ENCODE measurements at places on chromosomes 3 and 15.

- no peak for DNase-seq
Measured at GRCh38 chr3:71672807-71673206, 52.4 kb downstream of the EIF4E3 start.

DNA sequence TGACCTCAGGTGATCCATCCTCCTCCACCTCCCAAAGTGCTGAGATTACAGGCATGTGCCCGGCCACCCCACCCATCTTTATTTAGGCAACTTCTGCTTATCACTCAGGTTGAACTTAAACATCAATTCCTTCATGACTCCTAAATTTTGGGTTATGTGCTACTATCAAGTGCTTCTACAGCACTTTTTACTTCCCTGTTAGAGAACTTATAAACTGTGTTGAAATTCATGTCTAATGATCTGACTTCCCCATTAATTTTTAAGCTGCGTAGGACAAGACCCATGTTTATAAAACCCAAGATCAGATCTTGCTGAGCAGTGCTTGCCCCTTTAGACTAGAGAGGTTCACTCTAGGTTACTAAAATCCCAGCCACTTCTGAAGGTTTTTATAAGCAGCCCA lies 266.2 kb upstream of the TPRG1 start:
- no peak for DNase-seq

DNA sequence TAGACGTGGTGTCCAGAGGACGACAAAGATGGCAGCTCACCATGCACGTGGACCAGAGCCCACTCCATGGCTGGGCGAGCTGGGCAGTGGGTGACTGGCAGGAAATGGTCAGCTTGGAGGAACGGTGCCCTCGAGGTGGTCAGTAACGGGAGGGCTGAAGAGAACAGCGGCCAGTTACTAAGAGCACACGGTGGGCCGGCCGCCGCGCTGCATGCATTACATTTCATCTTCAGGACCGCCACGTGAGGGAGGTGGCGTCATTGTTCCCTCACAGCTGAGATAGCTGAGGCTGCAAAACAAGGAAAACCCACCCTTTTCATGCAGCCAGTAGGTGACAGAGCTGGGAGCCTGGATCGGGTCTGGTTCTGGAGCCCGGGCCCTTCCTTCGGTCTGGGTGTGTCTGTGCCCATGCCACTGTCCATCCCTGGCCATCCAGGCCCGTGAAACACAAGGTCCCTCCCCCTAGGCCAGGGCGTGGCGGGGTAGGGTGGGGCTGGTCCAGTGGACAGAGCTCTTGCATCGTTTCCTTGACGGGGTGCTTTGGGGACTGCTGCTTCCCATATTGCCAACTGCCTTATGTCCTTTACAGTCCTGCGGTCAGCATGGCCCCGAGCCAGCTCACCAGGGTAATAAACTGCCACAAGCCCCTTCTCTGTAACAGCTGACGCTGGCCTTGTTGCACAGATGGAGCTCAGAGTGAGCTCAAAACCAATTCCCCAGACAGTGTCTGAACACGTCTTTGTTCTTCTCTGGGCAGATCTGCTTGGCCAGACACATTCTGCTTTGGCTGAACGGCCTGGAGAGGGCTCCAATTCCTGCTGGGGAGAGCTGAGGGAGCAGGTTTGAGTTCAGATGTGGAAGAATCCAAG lies 51.8 kb downstream of the RGMA start:
- no peak for DNase-seq

DNA sequence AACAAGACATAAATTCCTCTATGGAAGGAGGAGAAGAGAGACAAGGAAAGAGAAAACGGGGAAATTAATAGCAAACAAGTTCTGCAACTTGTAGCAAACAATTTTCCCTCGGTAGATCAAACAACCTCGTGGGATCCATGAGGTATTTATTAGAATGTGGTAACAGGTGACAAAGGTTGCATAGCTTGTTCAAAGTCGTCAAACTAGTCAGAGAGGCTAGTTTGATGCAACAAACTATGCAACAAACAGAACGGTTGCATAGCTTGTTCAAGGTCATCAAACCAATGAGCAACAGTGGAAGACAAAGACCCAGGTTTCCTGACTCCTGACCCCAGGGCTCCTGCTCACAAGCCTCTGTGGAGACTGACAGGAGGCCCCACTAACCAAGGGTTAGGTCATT lies 20.7 kb downstream of the MB21D2 start:
- DNase-seq: no peak

- DNase-seq: no peak
Measured at GRCh38 chr3:145971186-145971585, 189.8 kb downstream of the PLOD2 start.
